ENCODE measurements at places on chromosomes 16 and 17.
A peak's percentile ranks its signal among the peaks of the same experiment; 100 is the strongest.

DNA sequence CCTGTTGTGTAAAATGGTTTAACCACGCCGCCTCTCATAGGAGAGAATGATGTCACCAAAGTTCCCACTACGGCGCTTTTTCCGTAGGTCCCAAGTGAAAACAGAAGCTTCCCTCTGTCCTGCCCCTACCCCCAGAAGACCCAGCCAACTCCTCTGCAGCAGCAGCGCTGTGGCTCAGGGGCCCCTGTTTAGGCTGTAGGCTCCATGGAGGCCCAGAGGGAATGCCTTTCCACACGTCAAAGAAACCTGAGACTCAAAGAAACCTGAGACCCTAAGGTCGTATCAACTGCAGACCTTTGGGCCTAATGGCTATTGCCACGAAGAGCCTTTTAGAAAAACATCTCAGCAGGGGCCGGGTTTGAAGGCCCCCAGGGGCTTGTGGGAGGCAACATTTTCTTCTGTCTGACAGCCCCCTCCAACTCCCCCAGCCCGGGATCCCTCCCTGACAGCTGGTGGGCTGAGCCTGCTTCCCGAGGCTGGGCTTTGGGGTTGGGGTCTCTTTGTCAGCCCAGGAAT, 43.1 kb upstream of the MEAK7 start:
- DNase-seq = no peak

- no peak for DNase-seq
Observed at GRCh38 chr17:8420041-8420934, 15.4 kb upstream of the NDEL1 start.

DNA sequence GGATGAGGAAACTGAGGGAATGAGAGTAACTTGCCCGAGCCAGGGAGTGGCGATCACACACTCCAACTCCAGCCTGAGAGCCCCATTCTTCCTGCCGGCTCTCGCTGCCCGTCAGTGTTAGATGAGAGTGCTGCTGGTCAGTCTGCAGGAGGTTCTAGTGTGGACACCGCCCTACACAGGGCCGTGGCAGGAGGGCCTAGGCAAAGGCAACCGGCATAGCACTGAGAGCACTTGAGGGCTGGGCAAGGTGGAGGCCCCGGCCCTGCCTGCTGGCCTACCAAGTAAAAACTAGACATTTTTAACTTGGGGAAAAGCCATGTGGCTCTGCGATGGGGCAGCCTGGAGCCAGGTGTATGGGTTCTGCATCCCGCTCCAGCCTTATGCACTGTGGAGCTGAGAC, 354.8 kb downstream of the SEC14L1 start:
- no peak for DNase-seq

- DNase-seq = no peak
Observed at GRCh38 chr17:21263376-21263775, 10.2 kb upstream of the NATD1 start.

DNA sequence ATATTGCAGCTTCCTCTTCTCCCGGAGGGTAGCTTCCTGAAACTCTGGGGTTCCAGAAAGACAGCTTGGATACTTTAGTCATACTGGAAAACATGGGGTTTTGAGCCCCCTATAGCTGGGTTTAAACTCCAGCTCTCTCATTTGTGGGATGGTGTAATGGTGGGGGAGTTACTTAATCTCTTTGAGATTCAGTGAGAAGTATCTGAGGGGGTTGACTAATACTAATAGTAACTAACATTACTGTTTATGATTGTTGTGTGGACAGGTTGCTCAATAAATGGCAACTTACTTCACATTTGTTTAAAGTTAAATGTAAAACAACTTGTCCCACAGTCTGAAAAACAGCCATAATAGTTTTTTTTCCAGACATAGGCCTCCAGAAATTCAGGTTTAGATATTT, 5.1 kb upstream of the SUZ12 start:
- no peak for DNase-seq

DNA sequence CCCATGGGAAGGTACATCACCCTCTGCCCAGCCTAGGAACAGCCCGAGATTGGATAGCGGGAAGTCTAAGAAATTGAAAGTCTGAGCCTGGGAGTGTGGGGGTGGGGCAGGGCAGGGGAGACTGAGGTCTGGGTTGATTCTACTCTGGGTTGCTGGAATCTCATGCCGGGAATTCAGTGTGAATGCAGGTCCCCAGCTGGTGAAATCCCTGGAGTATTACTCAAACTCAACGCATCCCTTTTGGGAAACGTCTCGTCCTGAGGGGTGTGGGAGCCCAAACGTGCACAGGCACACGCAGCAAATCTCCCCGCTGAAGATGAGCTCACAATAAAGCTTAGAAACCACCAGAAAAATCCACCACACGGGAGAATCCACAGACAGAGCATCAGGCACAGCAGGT, 55.4 kb downstream of the SOCS1 start:
- no peak for DNase-seq

GRCh38 chr16:66391726-66392670, 25.5 kb downstream of the CDH5 start:
- DNase-seq = no peak

DNA sequence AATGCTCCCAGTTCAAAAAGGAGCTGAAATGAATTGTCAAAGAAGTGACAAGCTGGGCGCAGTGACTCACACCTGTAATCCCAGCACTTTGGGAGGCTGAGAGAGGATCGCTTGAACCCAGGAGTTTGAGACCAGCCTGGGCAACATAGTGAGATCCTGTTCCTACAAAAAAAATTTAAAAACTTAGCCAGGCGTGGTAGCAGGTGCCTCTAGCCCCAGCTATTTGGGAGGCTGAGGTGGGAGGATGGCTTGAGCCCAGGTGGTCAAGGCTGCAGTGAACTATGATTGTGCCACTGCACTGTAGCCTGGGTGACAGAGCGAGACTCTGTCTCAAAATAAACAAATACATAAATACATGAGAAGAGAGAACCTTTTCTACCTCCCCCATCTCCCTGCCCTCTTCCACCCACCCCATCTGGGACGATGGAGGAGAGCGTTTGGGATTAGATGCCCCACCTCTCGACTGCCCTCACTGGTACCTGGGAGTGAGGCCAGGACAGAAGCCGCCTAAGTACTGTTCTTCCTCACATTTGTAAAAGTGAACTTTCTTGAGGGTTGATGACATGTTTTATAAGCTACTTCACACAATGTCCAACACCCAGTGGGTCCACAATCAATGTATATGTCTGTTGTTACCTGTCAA, 2.4 kb downstream of the IL4R start:
- DNase-seq = no peak

DNA sequence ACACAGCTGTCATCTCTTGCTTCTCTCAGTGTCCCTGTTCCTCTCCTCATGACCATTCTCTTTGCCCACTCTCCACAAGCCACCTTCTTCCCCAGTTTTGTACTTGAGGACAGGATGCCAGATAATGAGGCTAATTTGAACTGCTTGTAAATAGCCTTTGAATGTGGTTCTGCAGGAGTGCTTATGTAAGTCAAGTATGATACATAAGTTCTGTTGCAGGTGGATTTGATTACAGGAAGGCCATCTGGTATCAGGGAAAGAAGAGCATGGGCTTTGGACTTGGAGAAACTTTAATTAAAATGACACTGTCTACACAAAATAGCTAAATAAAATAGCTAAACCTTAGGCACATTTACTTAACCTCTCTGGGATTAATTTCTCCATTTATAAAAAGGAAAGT, 120.2 kb upstream of the HLF start:
- DNase-seq = no peak

- DNase-seq = no peak
Observed at GRCh38 chr16:66204756-66205155, 161.7 kb upstream of the CDH5 start.

DNA sequence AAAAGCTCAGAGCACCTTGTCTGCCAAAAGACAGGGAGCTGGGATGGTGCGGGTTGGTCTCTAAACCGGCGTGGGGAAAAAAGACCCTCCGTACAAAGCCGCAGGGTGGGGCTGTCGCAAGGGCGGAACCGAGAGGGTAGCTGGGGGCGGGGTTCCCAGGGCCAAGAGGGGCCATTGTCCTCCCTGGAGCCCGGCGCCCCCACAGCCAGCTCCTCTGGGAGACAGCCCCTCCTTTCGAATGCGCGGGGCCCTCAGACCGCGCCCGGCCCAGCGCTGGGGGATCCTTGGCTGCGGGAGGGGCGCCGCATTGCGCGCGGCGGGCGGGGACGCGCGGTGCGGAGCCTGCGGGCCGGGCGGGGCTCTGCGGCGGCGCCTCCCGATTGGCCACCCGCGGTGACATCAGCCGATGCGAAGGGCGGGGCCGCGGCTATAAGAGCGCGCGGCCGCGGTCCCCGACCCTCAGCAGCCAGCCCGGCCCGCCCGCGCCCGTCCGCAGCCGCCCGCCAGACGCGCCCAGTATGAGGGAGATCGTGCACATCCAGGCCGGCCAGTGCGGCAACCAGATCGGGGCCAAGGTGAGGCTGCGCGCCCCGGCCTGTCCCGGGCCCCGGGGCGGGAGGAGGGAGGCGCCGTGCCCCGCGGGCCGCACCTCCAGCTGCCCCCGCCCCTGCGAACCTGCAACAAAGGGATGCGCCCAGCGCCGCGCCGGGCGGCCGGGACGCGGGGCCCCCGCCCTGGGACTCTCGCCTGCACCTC, at the start of gene TUBB3:
TSS of gene TUBB3 (plus strand) at position 459 of the 756 bp plus-strand sequence. CDS start at position 519, 60 bp downstream.
- DNase-seq = peak; percentile 70

DNA sequence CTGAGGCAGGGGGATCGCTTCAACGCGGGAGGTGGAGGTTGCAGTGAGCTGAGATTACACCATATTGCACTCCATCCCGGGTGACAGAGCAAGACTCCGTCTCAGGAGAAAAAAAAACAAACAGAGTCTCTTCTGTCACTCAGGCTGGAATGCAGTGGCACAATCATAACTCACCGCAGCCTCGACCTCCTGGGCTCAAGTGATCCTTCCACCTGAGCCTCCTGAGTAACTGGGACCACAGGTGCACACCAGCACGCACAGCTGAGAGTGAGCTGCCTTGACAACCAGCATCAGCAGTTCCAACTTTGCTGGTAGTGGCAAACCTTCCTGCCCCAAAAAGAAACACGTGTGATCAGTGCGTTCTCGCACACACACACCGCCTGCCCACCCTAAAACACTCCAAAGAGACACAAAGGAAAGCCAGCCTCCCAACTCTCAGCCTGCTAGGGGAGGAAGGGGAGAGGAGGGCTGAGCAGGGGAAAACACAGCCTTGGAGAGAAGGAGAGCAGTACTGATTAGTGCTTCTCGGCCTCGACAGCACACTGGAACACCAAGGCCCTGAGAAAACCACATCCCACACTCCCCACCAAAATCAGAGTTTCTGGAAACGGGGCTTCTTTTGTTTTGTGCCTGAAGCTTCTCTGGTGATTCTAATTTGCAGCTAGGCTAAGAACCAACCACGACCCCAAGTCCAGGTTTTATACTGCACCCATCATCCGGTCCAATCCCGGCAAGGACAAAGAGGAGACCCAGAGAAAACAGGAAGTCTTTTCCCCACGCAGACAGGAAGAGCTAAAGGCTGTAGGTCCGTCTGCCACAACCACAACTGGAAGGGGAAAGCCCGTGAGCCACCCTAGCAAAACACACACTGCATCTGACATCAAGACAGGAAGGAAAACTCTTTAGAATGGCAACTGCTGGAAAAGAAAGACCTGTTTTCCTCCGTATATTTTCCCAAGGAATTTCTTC, 28.8 kb downstream of the ZCCHC14 start:
- peak; percentile 46 for DNase-seq

DNA sequence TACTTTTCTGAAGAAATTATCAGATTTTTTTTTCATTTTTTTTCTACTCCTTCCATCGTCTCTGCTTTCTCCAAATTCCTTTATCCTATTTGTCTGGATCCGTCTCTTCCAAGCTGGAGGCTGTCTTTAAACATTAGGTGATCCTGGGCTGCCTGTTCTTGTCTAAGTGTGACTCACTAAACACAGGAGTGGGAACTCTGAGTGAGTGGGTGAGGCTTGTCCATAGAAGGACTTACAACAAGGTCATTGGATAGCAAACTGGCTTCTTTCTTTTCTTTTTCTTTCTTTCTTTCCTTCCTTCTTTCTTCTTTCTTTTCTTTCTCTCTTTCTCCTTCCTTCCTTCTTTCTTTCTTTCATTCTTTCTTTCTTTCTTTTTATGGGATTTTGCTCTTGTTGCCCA, 18.2 kb downstream of the ALOX15 start:
- no peak for DNase-seq

- DNase-seq = no peak
Observed at GRCh38 chr17:57853695-57854094, 3.9 kb upstream of the MRPS23 start.

DNA sequence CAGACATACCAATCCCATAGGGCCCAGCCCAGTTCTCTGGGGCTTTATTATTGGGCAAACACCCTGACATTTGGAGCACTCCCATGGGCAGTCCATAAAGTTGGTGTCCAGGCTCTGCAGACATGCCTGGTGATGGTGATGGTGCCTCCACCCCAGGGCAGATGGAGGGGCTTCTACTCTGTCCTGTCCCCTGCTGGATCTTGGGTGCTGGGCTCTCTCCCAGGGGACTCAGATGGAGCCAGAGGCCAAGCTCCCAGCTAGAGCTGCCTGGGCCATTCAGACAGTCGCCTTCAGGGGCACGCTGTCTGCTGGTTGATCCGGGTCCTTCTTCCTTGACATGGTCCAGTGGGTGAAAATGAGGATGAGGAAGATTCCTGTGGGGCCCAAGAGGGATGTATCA, 10.6 kb downstream of the CDH16 start:
- DNase-seq = no peak
